ENCODE measurements at places on chromosomes 3 and 15. TPM values are rescaled to one million over a fixed set of nuclear protein-coding genes. Genes with fewer than 3 reads are reported as not detected.

Gene P2RY13
- not detected for total RNA-seq

Gene REC114
- total RNA-seq = not detected

Gene SMCO1
- total RNA-seq = not detected

Gene GHRL
- 0.69 TPM for total RNA-seq

Gene RBPMS2
- total RNA-seq = 1.7 TPM

Gene GOLGA6L7
- not detected for total RNA-seq

Gene LRRN1
- 0.64 TPM for total RNA-seq

- no peak for DNase-seq
- peaks cover 7% of the 10 kb centered on the region for H3K4me1 ChIP-seq
- no peaks in the 10 kb centered on the region for H3K27me3 ChIP-seq
- peak overlapping the region; percentile 59 for H3K27ac ChIP-seq
Measured at GRCh38 chr15:41804916-41805666, 22.8 kb upstream of the JMJD7 start.

GRCh38 chr3:46536758-46537157, 29.3 kb downstream of the LRRC2 start:
- peaks cover 37% of the 10 kb centered on the region for H3K4me1 ChIP-seq
- peaks cover 6% of the 10 kb centered on the region for H3K36me3 ChIP-seq
- no peak overlapping the region for H3K4me3 ChIP-seq

- H3K27ac ChIP-seq = no peak overlapping the region
- no peaks in the 10 kb centered on the region for H3K4me1 ChIP-seq
- no peak for DNase-seq
- peaks cover 10% of the 10 kb centered on the region for H3K36me3 ChIP-seq
- H3K4me3 ChIP-seq = no peak overlapping the region
Measured at GRCh38 chr3:74978684-74979083, 364.2 kb upstream of the CNTN3 start.
